ENCODE measurements at places on chromosomes 3 and 15.

GRCh38 chr3:196207833-196208607 is 3.2 kb downstream of the ZDHHC19 start:
- DNase-seq: peak; percentile 71

DNA sequence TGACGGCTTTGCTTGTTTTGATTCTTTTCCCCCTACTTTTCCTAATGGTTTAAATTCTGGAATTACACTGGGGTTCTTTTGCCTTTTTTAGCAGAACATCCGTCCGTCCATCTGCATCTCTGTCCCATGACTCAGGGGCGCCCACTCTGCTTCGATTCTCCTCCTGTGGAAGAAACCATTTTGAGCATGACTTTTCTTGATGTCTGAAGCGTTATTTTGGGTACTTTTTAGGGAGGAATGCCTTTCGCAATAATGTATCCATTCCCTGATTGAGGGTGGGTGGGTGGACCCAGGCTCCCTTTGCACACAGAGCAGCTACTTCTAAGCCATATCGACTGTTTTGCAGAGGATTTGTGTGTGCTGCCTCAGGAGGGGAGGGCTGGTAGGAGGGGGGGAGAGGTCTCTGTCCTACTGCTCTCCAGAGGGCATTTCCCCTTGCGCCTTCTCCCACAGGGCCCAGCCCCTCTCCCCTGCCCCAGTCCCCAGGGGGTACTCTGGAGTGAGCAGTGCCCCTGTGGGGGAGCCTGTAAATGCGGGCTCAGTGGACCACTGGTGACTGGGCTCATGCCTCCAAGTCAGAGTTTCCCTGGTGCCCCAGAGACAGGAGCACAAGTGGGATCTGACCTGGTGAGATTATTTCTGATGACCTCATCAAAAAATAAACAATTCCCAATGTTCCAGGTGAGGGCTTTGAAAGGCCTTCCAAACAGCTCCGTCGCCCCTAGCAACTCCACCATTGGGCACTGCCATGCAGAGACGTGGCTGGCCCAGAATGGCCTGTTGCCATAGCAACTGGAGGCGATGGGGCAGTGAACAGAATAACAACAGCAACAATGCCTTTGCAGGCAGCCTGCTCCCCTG is 19.5 kb upstream of the BSN start:
- DNase-seq: no peak

GRCh38 chr3:107855710-107856109 is 235.1 kb downstream of the CD47 start:
- DNase-seq: no peak

DNA sequence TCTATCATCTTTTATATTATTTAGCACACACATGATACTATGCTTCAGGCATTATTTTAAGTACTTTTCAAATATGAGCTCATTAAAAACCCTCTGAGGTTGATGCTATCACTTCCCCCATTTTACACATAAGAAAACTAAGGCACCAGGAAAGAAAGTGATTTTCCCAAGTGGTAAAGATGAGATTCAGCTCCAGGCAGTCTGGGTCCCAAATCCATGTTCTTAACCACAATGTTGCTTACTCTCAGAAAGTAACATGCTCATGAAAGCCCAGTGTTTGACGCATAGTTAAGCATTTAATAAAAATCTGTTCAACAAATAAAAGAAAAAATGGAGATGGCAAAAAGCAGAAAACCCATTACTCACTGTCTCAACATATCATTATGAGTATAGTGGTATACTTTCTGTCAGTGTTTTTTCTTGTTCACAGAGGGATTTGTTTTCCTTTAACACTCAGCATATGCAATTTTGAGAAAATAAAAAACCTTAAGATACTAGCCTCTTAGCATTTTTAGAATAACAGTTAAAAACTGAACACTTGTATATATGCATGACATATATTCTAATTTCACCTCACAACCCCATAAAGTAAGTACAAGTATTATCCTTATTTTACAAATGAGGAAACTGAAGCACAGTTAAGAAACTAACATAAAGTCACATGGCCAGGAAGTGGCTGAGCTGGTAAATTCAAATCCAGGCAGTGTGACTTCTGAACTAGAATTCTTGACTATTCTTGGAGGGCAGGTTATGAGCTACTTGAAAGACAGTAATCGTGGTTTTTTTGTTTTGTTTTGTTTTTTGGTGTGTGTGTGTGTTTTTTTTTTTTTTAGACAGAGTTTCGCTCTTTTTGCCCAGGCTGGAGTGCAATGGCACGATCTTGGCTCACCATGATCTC is 10.4 kb downstream of the PEAK1 start:
- no peak for DNase-seq

DNA sequence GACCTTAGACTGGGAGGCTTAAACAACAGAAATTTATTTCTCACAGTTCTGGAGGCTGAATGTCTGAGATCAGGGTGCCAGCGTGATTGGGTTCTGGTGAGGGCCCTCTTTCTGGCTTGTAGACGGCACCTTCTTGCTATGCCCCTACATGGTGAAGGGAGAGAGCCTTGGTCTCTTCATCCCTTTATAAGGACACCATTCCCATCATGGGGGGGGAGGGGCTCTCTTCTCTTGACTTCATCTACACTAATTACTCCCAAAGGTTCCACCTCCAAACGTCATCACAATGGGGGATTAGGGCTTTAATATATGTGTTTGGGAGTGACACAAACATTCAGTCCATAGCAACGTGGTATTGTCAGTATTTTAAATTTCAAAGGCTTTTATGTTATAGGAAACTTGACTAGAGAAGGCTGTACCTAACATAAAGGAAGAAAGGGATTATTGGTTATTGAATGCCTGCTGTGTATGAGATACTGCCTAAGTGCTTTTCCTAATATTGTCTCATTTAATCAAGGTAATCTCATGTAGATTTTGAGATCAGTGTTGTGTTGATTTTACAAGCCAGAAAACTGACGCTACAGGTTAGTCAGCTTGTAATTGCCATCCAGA is 20.9 kb downstream of the SYN2 start:
- no peak for DNase-seq

GRCh38 chr3:157026091-157026490 is 133.9 kb downstream of the CCNL1 start:
- no peak for DNase-seq

- DNase-seq: no peak
Measured at GRCh38 chr3:117799387-117799735, 1089.8 kb downstream of the TUSC7 start.

GRCh38 chr3:141914311-141914710 is 37.9 kb downstream of the ATP1B3 start:
- no peak for DNase-seq
